ENCODE measurements at places on chromosomes 3 and 15.

DNA sequence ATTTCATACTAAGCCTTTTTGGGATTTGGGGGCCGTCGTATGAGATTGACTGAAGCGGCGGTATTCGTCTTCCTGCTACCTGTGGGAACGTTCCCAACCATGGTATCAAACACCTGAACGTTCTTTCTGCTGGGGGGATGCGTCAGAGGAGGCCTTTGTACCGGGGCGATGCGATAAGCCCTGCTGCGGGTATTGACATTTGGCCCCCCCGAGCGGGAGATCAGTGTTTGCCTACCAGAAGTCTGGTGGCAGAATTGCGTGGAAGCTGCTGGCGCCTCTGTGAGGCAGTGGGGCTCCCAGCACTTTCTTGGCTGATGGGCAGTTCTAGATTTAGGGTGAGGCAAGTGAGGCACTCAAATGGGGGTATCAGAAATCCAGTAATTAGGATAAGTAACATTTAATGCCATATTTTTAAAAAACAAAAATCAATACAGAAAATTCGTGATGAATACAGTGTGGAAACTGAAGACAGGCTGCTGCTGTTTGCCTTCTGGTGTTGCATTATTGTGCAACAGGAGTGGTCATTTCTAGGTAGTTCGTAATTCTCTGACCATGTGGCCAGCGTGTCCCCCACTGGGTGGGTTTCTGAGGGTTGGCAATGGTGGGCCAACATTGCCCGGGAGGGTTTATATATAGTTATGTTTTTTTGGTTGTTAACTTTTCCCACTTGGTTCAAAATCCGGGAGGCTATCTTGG lies 12.7 kb downstream of the TRPM1 start:
- DNase-seq, result no peak

- DNase-seq, result no peak
Observed at GRCh38 chr3:94117729-94118128, 54.9 kb downstream of the NSUN3 start.

DNA sequence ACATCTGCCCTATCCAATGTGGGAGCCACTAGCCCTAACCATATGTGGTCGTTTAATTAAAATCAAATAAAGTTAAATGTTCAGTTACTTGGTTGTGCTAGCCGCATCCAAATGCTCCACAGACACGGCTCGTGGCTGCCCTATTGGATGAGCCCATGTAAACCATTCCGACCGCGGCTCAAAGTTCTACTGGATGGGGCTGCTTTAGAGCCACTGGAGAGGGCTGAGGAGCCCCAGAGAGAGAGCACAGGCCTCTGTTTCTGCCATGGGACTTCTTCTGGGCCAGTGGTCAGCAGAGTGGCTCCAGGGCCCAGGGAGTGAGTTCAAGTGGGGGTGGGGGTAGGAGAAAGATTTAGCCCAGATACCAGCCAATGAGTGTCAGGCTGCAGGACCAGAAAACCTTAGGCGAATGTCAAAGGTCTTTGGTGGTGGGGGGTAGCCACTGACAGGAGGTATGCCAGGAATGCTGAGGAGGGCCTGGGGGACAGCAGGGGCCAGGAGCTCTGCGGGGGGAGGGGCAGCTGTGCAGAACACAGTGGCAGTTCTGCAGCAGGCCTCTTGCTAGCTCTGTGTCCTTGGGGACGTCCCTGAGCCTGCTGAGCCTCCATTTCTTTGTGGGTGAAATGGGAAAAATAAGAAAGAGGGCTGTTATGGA lies 30.1 kb downstream of the SPSB4 start:
- no peak for DNase-seq

DNA sequence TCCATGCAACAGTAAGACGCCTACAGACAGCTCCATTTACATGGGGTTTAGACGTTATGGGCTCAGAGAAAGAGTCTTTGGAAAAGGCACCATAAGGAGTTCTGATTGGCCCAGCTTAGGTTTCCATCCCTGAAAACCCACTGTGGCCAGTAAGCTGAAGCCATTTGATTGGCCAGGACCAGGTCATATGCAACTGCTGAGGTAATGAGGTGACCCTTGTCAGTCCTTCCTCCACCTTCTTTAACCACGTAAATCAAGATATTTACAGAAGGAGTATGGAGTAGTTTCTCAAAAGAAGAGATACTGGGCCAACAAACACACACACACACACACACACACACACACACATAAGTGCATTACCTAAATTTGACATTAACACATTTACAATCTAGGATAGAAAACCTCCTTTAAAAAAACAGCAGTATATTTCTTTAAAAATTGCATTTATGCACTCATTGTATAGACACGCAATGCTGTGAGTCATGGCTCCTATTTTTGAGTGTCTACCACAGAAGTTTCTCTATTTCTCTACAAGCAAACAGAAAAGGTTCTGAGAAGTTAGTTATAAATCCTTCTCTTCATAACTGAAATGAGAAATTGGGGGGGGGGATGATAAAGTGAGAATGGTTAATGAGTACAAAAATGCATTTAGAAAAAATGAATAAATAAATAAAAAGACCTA lies 16.3 kb upstream of the MB21D2 start:
- no peak for DNase-seq

DNA sequence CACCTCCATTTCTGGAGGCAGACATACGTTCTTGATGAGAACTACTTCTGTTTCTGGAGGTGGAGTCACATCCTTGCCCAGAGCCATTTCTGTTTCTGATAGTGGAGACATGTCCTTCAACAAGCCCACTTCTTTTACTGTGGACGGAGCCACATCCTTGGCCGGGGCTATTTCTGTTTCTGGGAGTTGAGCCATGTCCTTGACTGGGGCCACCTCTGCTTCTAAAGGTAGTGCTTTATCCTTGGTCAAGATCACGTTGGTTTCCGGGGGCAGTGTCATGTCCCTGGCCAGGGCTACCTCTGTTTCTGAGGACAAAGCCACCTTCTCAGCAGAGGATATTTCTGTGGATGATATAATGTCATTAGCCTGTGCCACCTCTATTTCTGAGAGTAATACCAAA lies 100.0 kb downstream of the MAP4 start:
- DNase-seq, result no peak

DNA sequence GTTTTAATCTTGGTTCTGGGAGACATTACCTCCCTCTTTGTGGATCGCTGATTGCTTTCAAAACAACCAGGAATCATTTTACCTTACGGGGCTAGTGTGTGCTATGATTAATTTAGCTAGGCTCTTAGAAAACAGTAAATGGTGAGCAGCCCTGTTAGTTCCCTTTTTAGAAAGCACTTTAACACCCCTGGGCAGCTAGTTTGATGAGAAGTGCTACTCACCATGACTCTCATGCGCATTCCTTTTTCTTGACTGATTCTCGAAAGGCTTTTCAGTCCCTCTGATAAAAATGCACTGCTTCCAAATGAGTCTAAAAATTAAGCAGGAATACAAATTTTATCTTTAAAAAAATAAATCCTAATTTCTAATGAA lies 75.3 kb upstream of the LEKR1 start:
- no peak for DNase-seq

- DNase-seq, result peak; percentile 78
Observed at GRCh38 chr15:89430530-89431341, 65.6 kb downstream of the RHCG start.

DNA sequence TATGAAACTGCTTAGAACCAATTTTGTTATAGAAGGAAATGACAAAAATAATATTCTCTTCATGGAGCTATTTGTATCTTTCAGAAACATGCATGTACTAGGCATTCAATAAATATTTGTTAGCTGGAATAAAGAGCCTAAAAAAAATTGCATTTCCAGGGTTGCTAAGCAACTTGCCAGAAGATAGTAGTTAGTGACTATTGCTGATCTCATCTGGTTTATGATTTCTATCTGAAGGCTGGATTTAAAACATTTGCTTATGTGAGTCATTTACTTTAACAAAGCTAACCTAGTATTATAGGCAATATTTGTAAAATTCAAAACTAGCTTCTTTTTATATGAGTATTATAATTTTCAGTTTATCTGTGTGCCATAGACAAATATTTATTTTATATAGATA lies 78.3 kb downstream of the NAALADL2 start:
- no peak for DNase-seq

- no peak for DNase-seq
Observed at GRCh38 chr3:126766653-126767052, 62.6 kb downstream of the CHCHD6 start.

- DNase-seq, result no peak
Observed at GRCh38 chr3:84066915-84067314, 891.9 kb upstream of the CADM2 start.

DNA sequence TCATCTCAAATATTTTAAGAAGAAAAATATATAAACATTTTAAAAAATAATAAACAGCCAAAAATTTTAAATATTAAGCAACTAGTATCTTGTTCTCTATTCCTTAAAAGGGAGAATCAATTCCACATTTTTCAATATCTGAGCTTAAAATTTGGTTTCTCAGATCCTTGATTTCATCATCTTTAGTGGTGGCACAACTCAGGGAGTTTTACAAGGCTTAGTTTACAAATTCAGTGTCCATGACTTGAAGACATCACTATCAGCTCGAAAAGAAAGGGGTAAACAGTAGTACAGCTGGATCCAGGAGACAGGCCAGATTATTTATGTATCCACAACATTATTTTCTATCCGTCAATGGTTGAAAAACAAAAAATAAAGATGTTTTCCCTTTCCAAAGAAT lies 11.6 kb downstream of the IGF2BP2 start:
- DNase-seq, result no peak

DNA sequence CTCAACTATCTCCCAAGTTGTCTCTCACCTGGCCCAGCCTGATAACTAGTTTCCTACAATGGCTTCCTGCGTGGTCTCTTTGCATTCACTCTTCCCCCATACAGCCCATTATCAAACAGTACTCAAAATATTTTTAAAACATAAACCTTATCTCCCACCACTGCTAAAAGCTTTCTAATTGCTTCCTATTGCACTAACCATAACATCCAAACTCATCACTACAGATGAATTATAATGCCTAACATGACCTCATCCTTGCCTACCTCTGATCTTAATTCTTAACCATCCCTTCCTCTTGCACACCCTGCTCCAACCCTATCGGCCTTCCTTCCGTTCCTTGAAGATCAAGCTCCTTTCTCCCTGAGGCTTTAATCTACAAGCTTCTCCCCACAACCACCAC lies 17.0 kb downstream of the ACAP2 start:
- no peak for DNase-seq

DNA sequence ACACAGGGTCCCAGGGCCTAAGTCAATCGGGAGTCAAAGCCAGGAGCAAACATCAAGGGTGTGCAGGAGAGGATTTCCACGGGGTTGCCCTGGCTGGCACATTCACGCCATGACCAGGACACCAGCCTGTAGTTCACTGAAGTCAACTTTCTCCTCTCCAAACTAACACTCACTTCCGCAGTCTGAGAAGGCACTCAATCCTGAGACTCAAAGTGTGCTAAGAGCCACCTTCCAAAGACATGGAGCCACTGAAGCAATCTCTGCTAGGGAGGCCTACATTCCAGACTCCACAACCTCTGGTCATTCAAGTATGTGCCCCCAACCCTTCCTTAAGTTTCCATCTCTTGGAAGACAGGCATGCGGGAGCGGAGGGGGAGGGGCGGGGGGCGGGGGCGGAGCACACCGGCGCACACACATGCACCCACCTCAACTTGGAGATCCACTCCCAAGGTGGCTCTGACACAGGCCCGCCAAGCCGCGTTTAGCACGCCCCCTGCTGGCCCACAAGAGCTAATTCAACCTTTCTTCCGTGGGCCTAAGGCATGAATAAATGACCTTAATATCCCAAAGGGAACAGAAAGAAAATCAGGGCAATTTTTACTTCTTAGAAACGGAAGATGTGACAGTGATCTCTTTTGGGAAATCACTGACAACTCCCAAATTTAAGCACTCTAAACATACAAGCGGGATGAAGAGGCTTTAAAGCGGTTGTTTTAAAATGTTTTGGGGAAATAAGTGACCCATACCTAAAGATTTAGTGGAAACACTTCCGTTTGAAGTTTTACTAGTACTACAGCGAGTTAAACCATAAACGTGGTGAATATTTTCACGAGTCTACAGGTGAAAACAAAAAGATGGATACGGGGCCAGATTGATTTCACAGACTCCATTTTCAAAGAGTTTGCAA lies 162.5 kb upstream of the CHRNA7 start:
- peak; percentile 64 for DNase-seq

GRCh38 chr3:7913283-7913682 lies 588.3 kb upstream of the LMCD1 start:
- no peak for DNase-seq

DNA sequence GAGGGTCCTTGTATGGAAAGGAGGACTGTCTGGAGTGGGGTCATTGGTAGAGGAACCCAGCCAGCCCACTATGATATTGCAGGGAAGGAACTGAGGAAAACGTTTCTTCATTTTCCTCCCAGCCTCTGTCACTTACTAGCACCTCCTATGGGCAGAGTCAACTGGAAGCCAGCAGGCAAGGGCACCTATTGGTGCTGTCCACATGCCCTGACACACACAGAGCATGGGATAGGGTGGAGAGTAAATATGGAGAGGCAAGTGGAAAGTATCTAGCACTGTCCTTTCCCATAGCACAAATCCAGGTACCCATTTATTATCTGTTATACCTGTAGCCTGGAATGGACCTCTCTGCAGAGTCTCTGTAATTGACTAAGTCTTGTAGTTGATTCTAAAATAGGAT lies 285.6 kb downstream of the WDR72 start:
- DNase-seq, result no peak

- no peak for DNase-seq
Observed at GRCh38 chr15:72532991-72533601, 59.0 kb downstream of the ARIH1 start.

DNA sequence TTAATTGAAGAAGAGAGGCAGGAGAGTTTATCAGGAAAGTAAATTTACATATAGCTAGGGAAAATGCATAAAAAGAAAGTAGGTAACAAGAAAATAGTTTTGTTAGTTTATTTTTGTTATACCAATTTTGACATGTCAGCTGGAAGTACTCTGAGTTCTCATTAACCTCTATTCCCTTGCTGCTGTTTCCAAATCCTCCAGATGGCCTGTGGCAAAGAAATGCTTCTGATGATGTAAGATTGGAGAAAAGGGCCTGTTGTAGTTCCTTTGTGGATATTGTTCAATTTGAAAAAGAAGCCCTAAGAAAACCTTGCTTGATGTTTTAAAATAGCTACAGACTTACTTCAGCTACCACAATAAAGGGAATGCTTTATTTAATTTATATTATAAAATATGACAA lies 192.9 kb upstream of the SLITRK3 start:
- no peak for DNase-seq

GRCh38 chr3:137807998-137808397 lies 43.9 kb downstream of the SOX14 start:
- DNase-seq, result no peak

- peak; percentile 34 for DNase-seq
Observed at GRCh38 chr3:152197451-152197850, 71.3 kb upstream of the MBNL1 start.

All from hematopoietic multipotent progenitor cell treated with erythropoietin and hydrocortisone succinate and interleukin-3 and kit ligand, for 15 days (in vitro differentiated cells).